ENCODE measurements at places on chromosomes 1 and 21.

GRCh38 chr1:9649769-9650168 lies 1.8 kb upstream of the PIK3CD start:
- no peak for DNase-seq

GRCh38 chr1:104760017-104760416 lies 1010.3 kb downstream of the AMY1C start:
- no peak for DNase-seq

DNA sequence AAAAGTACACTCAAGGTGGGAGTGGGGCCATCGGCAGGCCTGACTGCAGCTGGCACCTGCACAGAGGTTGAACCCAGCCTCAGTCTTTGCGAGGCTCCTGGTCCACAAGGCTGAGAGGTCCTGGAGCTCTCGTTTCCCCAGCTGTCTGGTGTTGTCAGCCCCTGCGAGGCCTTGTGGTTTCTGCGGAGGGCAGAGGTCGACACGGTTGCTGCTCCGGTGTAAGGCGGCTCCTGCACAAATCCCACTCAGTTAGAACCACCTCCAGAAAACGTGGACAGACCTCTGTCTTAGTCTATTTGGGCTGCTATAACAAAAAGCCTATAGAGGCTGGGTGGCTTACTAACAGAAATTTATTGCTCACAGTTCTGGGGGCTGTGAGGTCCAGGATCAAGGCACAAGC lies 5.8 kb downstream of the KIAA1614 start:
- DNase-seq = no peak

GRCh38 chr1:29043274-29043965 lies 80.3 kb downstream of the TMEM200B start:
- DNase-seq = no peak

DNA sequence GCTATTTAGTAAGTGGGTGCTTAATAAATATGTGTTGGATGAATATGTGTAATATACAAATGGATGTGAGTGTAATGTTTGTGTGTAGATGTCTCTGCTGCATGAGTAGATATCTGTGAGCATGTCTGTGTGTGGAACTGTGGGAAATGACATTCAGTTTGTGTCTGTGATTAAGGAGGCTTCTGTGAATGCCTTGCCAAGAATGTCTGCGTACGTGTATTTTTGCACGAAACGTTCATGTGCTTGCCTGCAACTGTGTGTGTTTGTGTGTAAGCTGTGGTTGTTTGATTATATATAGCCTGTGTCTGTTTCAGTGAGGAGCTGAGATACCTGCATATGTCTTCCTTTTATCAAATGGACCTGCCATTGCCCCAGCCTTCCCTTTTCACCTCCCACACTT lies 13.8 kb downstream of the DMBX1 start:
- DNase-seq = no peak

DNA sequence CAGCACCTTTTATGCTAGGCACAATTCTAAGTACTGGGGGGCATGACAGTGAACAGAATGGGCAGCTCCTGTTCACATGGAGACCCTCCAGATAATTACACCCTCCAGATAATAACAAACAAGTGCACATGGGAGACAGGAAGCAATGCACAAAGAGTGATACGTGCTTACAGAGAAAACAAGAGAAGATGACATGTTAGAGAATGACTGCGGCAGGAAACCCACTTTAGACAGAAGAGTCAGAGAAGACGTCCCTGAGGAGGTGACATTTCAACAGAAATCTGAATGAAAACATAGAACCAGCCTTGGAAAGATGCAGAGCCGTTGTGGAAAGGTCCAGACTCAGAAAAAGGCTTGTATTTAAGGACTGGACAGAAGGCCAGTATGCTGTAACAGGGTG lies 54.7 kb upstream of the ARTN start:
- DNase-seq = no peak

GRCh38 chr1:219801156-219801820 lies 127.1 kb downstream of the SLC30A10 start:
- no peak for DNase-seq

DNA sequence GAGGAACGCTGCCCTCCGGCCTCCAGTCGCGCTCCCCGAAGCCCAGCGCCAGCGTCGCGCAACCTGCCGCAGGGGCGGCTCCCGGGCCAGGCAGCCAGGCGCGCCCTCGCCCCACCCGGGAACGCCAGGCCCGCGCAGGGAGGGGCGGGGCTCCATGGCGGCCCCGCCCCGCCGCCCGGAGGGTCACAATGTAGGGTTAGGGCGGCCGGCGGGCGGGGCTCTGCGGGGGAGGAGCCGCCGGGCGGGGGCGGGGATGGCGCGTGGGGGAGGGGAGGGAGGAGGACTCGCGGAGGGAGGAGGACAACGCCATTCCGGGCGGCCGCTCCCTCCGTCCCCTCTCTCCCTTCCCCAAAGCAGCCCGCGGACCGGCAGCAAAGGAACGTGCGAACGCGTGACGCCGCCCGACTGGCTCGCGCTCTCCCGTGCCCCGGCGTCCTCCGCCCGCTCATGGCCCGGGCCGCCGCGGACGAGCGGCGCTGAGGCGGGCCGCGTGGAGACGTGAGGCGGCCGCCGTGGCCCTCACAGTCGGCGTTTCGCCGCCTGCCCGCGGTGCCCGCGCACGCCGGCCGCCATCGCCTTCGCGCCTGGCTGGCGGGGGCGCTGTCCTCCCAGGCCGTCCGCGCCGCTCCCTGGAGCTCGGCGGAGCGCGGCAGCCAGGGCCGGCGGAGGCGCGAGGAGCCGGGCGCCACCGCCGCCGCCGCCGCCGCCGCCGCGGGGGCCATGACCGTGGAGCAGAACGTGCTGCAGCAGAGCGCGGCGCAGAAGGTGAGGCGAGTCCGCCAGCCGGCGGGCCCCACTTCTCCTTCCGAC lies at the start of gene USP25:
USP25 (plus strand) TSS at position 309 of the 810 bp plus-strand sequence; CDS start at position 721, 412 bp downstream.
- peak; percentile 80 for DNase-seq

GRCh38 chr1:75559800-75560199 lies 51.1 kb downstream of the SLC44A5 start:
- DNase-seq = no peak

DNA sequence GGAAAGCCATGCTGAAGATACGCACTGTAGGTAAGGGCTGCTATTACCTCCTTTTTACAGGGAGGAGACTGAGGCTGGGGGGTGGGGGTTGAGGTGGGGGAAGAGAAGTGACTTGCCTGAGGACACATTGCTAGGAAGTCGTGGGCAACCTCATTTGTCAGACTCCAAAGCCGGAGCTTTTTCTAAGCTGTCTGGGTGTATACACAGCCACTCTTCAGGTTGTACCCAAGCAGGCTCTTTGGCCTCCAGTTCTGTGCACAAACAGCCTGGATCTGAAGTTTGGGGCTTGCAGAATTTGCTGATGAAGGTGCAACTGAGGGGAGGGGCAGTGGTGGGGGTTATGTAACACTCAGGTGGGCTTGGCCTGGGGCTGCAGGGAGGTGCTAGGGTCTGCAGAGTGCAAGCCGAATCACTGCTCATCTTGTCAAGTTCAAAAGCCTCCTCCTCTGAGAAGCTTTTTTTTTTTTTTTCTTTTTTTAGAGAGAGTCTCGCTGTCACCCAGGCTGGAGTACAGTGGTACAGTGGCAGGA lies 16.9 kb downstream of the TINAGL1 start:
- DNase-seq = no peak

DNA sequence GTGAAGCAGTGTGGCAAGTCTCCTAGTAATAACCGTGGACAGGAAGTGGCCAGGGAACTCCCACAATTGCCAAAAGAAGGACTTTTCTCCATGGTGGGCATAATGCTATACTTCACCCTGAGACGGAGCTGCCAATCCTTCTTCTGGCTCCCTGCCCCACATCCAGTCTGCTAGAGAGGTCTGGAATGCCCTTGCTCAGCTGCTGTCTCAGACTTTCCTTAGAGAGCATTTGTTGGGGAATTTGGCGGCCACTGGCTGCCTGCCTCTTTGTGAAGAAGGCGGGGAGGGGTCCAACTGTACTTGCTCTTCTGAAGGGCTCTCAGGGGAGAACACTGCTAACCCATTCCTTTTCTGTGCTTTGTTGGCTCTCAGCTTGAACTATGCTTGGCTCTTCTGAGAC lies 123.7 kb upstream of the EDN2 start:
- no peak for DNase-seq

DNA sequence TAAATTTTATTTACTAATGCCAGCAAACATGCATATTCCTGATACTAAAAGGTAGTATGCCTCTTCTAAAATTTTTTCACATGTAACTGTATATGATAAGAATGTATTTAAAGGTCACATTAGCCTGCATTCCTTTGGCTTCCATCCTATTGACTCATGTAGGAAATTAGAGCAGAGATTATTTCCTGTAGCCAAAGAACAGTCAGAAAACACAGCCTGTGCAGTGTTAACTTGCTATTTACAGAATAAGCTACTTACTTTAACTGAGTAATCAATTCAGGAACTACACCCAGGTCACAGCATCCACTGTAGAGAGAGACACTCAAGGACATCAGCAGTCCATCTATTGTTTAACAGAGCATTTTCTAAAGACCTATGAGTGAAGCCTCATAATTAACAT lies 154.5 kb upstream of the ADGRL4 start:
- DNase-seq = no peak

DNA sequence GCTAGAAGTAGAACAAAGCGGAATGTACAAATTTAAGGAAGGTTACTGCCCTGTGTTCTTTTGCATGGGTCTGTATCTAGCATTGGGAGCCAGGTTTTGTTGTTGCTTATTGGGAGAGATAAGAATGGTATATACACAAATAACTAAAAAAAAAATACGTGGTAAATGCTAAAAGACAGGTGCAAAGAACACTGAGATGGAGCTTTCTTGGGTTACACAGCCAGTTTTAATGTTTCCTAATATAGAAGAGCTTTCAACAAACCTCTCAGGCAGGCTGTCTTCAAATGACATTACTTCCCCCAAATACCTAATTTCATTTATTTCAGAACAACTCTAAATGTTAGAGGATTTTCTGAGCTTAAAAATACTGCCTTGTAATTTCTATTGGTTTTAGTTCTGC lies 1.4 kb upstream of the MDM4 start:
- no peak for DNase-seq

DNA sequence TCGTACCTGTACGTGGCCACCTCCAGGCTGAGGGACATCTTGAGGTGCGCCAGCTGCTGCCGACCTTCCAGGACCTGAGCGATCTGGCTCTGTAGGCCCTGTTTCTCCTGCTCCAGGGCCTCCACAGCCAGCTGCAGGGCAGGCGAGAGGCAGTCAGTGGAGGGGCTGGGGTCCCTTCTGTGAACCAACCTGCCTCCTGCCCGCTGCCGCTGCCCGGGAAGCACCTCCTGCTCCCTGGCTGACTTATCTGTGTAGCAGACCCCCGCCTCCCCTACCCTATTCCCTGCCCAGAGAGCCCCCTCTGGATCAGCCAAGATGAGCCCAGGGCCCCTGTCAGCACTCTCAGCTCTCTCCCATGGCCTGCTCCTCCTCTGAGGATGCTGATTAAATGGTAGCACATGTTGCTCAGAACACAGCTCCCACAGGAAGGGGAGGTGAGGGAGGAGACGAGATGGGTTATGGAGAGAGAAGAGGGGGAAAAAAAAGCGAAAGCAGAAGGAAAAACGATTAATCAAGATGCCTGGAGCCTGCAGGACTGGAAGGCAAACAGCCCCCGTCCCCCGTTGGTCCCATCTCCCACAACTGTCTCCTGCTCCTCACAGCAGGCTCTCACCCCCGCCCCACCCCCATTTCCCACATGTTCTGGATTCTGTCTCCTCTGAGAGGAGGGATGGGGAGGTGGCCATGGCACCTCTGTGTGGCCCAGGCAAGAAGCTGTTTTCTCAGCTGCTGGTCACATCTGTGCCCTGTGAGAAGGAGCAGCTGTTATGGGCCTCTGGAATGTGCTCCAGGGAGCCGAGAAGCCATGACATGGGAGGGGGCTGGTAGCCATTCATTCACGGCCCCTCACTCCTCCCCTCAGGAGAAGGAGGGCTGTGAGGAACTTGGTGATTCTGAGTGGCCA lies 1.7 kb downstream of the NES start:
- no peak for DNase-seq

Data from stimulated activated CD8-positive, alpha-beta memory T cell treated with anti-CD3 and anti-CD28 coated beads, Interleukin-4, amount 100 ng/mL, for 1 hour (primary cell).